LNCaP clone FGC (cell line): ENCODE measurements at places on chromosomes 7 and 10.

DNA sequence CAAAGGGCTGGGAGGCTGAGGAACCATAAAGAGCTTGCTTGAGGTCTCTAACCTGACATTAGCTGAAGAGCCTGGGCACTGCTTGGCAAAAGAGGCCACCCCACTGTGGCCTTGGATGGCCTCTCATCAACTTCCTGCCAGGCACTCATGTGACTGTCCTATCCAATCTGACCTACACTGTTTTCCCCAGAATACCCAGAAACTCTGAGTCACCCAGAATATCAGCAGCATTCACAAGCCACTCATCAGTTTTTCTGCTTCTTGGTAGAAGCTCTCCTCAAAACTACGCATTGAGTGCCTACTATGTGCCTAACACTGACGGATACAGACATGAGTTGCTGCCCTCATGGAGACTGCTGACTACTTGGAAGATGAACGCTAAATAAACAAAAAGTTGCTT lies 4.1 kb upstream of the NT5C2 start:
- DNase-seq: no peak

GRCh38 chr10:30357806-30358205 lies 8.7 kb upstream of the MTPAP start:
- DNase-seq: no peak

DNA sequence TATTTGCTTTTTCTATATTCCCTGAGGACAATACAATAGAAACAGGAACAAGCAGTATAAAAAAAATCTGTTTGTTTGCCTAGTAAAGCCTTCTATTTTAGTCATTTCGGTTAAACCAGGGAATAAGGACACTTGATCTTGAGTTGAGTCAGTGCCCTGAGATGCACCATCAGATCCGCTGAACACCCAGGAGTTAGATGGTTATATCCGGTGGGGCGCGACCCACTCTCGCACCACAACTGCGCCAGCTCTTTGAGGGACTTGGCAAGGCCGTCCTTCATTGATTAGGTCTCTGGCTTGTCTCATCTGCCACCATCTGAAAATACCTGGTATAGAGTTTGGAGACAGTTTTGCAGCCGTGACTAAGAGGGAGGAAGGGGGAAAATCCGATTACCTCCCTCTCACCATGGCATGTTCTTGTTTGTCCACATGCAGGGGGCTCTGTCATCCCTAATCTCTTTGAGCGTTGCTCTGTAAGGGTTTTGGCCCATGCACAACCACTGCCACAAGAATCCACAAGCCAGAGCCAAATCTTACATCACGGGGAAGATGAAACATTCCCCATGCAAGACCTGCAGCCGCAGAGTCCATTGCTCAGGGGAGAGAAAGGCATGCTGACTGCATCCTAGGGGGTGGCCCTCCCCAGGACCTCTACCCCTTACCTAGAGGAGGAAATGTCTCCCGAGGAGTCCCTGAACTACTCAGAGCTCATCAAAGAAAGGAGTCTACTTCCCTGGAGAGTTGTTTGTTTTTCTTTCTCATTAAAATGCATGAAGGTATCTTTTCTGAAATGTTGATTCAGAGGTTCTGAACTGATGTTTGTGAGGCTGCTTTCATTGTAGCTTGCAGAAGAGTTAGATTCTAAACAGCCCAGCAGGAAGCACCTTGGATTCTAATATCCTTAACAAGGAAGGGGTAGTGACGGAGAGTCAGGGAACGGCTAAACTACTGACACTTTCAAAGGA lies 101.6 kb upstream of the FAM171A1 start:
- DNase-seq: no peak

- DNase-seq: no peak
Measured at GRCh38 chr10:22674573-22674930, 39.8 kb downstream of the PIP4K2A start.

- DNase-seq: no peak
Measured at GRCh38 chr7:143447466-143447865, 4.2 kb downstream of the TAS2R60 start.

DNA sequence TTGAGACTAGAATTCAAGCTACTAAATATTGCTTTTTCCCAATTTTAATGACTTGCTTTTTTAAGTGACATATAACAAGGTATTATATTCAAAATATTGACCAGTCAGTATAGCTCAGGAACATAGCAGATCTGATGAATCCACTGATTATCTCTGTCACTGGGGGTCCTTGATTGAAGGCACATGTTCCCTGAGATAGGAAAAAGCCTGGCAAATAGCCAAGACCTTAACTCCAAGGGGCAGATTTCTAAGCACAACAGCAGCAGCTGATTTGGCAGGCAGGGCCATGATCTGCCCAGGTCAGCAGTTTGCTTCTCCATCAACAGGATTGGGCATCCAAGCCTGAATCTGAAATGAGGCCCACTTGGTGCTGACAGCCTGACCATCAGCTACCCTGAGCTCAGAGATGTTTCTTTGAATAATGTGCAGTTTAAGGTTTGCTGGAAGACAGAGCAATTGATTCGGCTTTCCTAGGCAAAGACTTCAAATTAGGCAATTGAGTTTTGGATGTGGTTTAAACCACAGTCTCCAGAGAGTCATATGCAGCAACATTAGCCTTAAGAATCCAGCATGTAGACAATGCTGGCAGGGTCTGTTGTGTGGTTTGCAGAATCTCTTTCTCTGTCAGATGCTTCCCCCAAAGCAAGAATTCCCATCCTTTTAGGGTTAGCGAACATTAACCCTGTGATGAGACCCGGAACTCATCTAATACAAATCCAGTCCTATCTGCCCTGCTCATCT lies 352.6 kb downstream of the ADRA2A start:
- no peak for DNase-seq

DNA sequence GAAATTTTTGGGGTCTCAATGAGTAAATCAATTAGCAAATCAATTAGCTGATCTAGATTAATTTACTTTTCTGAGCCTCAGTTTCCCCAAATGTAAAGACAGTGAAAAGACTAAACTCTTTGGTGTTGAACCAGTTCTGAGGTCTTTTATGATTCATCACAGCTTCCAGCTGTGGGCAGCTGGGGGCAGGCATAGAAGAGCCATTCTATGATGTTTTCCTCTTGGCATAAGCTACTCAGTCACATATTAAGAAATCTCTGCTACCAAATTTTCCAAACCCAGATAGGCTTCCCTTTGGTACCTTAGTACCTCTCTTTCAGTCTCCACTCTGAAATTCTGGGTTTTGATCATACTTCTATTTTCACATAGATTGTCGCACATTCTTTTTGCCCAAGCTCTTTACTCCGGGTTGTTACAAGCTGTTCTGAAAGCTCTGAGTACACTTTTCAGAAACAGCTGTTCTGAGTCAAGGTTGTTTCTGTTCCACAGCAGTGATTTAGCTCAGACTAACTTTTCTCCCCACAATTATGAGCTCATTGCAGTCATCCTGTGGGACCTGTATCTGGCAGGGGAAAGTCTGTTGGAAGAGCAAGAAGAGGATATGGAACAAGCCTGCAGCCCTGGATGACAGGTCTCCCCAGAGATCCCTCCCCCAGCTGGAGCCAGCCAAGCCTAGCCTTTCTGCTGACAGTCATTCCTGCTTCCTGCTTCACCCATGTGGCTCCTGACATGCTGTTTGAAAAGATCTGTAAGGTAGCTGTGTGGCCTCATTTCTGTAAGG lies 599.6 kb upstream of the GHITM start:
- DNase-seq: no peak

- no peak for DNase-seq
Measured at GRCh38 chr10:3420527-3421469, 248.2 kb upstream of the PITRM1 start.

DNA sequence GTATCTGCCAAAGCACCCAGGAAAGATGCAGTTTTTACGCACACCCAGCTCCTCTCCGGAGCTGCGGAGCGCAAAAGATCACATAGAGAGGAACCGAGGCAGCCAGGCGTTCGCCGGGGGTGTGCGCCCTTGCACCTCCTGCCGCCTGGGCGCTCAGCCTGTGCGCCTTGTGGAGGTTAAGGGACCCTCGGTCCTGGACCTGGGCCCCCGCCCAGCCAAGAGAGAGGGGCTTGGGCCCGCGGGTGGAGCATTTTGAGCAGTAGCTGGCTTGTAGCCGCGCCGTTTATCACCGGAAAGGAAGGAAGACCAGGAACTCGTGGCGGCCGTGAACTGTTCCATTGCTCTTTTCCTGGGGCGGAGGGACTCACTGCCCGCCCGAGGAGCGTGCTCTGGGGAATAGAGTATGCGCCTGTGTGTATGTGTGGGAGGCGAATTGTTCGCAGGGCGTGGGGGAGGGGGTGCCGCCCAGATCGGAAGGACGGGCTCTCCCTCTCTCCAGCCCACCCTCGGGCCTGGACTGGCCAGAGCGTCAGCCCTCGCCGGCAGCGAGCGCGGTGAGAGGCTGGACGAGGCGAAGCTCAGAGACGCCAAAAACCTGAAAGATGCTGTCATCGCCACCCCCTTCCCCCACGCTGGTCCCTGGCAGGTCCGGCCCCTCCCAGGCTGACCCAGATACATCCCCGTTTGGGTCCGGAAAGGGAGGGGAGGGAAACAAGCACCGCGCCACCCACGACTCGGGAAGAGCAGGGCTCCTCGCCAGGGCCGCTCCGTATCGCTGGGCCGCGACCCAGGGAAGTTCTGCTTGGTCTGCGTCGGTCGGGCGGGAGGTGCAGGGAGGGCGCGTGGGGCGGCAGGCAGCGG lies 1.2 kb upstream of the WNT2 start:
- DNase-seq: no peak

- no peak for DNase-seq
Measured at GRCh38 chr10:60372436-60372835, 17.2 kb downstream of the ANK3 start.

GRCh38 chr10:79555354-79556309 lies 4.6 kb downstream of the SFTPA2 start:
- peak; percentile 83 for DNase-seq

GRCh38 chr7:131400681-131401176 lies 73.1 kb downstream of the MKLN1 start:
- DNase-seq: peak; percentile 90

GRCh38 chr10:86753051-86753450 lies 3.4 kb upstream of the BMPR1A start:
- no peak for DNase-seq

GRCh38 chr7:29237489-29237888 lies 42.9 kb downstream of the CHN2 start:
- no peak for DNase-seq

DNA sequence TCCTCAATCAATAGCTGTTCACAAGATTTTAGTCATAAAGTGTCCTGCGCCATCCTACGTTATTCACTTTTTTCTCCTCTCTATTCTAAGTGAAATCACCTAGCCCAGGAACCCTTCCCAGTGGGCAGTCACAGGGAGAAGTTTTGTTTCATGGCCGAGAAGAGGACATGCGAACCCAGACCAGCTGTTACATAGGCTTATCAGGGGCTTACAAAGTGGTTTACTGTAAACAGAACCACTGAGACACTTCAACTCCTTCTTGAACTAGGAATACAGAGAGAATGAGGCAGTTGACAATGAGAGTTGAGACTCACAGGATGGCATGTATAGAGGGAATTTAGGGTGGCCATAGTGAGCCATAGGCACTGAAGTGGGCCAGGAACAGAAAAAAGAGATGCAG lies 246.9 kb upstream of the GLI3 start:
- DNase-seq: no peak

DNA sequence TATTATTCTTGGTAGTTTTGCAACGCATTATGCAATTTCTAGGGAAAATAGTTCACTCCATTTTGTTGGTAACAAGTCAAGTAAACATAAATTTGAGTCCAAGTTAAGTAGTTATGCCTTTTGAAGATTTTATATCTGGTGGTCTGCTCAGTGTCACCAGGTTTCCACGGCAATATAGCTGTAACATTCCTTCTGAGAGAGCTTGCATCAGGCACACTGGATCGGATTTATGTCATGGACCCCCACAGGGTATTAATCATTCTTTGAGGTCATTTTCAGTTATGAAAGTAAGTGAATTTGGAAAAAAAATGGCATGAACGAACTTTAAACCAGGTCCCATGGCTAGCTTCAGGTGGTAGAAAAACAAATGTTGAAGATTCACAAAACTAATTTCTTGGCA lies 136.3 kb downstream of the POLR1F start:
- no peak for DNase-seq

DNA sequence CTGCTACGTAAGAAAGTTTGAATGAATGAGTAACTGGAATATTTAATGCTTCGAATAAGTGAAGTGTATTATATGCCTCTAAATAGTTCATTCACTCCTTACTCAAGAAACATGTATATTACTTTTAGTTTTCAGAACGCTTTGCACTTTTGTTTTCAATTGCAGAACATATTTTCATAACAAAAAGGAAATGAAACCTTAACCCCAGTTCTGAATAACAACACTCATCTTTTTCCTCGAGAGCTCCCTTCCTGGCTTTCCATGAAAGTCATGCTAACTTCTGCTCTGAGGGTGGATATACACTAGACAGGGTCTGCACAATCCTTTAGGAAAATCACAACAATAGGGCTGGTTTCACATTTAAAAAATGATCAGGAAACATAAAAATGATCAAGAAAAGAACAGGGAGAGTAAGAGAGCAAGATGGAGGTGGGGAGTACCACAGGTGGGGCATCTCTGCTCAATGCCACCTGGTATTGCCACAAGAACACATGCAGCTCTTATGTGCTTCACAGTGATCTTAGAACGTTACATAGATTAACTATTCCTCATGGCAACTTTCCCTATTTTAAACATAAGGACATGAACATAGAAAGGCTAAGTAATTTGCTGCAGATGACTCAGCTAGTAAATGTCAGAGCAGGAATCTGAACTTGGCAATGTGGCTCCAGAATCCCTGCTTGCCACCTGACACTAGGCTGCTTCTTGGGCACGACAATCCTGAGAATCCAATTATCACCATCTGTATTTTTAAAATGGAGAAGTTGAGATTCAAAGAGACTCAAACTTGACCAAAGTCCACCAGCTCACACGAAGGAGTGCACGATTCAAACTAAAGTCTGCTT lies 219.5 kb upstream of the AOAH start:
- DNase-seq: no peak

DNA sequence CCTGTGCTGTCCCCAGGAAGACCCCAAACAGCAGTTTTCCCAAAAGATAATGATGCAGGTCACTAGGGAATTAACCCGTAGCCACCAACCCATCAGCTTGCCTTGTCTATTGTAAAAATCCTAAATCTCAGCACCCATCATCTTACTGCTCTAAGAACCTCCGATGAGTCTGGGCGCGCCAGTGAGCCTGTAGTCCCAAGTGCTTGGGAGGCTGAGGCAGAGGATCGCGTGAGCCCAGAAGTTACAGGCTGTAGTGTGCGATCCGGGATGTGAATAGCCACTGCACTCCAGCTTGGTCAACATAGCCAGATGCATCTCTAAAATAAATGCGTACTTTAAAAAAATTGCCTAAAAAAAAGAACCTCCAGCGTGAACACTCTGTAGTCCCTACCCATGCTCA lies 951 bp downstream of the AS3MT start:
- no peak for DNase-seq

GRCh38 chr7:149448961-149449360 lies 11.9 kb downstream of the ZNF777 start:
- no peak for DNase-seq

DNA sequence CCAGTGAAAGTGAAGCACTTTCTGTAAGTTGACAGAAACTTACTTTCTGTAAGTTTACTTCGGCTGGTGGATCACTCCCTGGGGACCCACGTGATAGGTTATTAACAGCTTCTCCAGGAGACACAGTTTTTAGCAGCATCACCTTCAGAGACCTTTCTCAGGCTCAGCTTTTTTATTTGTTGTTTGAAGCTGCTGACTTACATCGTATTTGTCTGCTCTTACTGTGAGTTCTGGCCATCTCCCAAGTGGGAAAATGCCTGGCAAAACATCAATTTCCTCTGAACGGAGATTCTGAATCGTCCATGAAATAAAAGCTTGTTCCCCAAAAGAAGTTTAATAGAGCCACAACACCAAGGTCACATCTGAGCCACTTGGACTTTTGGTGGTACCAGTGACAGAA lies 178.7 kb upstream of the PODXL start:
- DNase-seq: peak; percentile 8

- DNase-seq: no peak
Measured at GRCh38 chr10:130485958-130486895, 350.0 kb downstream of the GLRX3 start.
